ENCODE measurements at places on chromosomes 7 and 10.

- DNase-seq = no peak
Measured at GRCh38 chr7:16930946-16931345, 49.2 kb upstream of the AGR3 start.

DNA sequence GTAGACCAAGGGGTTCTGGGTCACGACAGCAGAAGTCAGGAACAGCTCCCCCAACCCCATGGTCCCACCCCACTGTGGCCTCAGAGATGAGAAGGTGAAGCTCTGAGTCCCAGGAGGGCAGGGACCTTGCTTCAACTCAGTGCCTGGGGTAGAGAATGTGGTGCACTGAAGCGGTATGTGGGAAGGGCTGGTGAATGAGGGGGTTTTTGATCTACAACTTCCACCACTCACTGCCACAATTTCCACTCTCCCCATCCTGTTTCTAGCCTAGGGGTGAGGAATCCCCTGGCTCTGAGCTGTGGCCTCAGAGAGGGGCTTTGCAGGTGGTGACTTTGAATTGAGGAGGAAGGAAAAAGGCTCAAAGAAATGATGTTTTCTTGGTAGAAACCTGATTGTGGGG, 44.9 kb upstream of the TOMM7 start:
- DNase-seq = no peak

DNA sequence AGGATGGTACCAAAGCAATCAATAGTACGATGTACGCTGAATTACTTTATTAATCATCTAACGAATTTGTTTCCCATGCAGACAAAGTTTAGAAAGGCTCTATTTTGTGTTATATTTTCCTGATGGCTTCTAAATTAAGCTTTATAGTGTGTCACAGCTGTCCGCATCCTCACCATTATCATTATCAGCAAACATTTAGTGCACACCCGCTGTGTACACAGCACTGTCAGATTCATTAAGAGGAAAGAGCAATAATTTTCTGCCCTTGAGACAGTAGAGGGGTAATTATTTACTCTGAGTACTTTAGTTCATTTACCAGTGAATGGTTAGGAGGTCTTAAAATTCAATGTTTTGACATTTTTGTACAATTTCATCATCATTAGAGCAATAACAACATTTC, 233.3 kb upstream of the PTPRZ1 start:
- DNase-seq = no peak

DNA sequence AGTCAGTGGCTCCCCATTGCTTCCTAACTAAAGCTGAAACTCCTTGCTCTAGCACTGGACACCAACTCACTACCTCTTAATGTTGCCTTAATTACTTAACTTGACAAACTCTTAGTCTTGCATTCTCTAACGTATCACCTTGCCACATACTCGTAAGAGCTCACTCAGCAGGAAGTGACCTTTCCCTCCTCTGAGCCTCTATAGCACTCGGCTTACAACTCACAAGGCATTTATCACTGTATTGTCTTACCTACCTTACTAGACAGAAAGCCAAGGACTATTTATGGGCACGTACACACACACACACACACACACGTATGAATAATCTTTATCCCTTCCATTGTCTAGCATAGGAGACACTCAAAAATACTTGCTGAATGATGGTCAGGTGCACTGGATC, 21.2 kb downstream of the CEP41 start:
- no peak for DNase-seq

- DNase-seq = no peak
Measured at GRCh38 chr7:117323305-117323850, 520 bp upstream of the WNT2 start.

GRCh38 chr7:107690611-107691010, 30.0 kb downstream of the SLC26A4 start:
- DNase-seq = no peak

- no peak for DNase-seq
Measured at GRCh38 chr10:47053081-47053798, 142.0 kb downstream of the PTPN20 start.

- no peak for DNase-seq
Measured at GRCh38 chr10:62166331-62167131, 102.1 kb downstream of the RTKN2 start.

DNA sequence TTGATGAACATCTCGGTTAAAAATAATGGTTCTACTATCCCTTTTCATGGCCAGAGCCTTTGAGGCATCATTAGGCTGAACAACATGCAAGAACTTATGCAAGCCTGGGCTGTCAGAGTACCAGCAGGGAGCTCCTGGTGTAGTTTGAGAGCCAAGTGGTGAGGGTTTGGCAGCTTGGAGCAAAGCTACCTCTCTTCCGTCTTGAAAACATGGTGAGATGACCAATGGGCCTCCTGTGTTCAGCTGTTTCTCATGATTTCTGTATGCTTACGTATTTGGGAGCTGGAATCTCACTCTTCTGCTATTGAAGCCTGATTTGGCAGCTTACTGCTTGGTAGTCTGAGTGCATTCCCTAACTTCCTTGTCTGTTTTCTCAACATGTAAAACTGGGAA, 150.4 kb downstream of the CXCL12 start:
- DNase-seq = no peak

- no peak for DNase-seq
Measured at GRCh38 chr10:22597138-22597537, 117.2 kb downstream of the PIP4K2A start.

DNA sequence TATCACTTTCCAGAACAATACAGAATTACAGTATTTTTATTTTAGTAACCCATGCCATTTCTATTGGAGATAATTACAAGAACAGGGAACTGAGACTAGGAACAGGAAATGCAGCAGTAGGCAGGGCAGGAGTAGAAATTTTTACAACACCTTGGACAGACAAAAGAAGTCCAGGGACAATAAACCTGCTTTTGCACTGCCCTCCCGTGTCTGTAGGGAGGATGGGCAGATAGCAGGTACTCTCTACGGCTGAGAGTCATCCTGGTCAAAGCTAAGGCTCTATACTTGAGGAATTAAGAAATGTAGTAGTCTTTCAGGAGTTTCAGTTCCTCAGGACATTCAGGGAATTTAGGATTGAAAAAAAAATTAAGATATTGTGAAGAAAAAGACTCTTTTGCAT, 63.4 kb downstream of the VAX1 start:
- DNase-seq = no peak

- no peak for DNase-seq
Measured at GRCh38 chr7:149776848-149777407, 3.5 kb upstream of the ZNF467 start.

DNA sequence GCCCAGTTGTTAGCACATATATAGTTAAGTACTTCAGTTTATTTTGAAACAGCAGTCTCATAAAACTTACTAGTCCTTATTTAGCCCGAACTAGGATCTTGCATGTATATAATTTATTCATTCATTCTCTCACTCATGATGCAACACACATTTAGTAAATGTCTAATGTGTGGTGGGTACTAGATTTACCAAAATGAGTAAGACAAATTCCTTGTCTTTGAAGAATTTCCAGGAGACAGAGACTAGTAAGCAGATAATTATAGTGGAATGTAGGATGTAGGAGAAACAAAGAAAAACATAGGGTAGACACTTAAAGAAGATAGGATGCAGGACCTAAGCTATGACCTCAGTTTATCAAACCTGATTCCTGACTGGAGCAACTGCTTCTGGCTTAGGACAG, 120.2 kb upstream of the AMPH start:
- no peak for DNase-seq

- DNase-seq = no peak
Measured at GRCh38 chr7:94288096-94288495, 106.6 kb upstream of the COL1A2 start.

GRCh38 chr10:48902096-48902495, 37.5 kb downstream of the LRRC18 start:
- DNase-seq = no peak

GRCh38 chr10:108598320-108598695, 1325.0 kb downstream of the XPNPEP1 start:
- no peak for DNase-seq

- no peak for DNase-seq
Measured at GRCh38 chr10:22364407-22365140, 19.3 kb downstream of the SPAG6 start.

DNA sequence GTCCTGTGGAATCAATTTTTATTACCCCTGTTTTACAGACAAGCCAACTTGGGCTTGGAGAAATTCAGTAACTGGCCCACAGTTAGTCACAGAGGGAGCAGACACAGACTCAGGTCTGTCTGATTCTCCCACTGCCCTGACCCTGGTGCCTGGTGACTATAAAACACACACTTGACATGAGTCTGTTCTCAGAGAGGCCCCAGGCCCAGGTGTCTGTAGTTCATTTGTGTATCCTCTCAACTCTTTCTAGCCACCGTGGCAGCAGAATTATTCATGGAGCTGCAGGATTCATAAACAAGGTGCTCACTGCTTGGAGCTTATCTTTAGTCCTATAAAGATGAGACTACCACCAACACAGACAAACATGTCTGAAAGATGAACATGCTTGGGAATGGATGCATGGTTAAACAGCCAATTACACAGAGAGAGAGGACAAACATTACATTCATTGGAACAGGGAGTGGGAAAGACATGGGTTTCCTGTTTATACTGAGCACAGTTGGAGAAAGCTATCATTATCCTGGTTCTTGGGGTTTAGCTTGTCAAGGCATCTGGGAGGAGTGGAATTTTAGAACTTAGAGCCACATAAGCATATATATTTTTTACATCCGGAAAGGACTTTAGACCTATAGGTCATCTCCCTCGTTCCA, 79.1 kb upstream of the PDCD4 start:
- no peak for DNase-seq

DNA sequence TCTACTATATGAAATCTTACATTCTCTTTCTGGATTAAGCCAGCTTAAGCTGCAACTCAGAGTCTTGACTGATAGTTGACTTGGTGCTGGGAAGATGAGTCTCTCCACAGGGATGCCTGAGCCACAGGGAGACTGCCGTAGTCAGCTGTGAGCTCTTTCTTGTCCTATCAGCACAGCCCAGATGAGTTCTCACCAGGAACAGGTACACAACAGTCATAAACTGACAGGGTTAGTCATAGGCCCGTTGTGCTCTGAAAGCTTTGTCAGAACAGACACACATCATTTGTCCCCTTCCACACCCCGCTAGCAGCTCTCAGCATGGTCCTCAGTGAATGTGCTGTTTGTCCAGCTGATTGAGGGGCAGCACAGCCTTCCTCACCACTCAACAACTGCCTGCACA, 221.6 kb downstream of the RPS24 start:
- DNase-seq = no peak

- DNase-seq = no peak
Measured at GRCh38 chr10:87659571-87660483, at the start of gene PAPSS2. TSS of gene PAPSS2 (plus strand) at chr10:87659878. CDS start at chr10:87659982, 104 bp downstream.

DNA sequence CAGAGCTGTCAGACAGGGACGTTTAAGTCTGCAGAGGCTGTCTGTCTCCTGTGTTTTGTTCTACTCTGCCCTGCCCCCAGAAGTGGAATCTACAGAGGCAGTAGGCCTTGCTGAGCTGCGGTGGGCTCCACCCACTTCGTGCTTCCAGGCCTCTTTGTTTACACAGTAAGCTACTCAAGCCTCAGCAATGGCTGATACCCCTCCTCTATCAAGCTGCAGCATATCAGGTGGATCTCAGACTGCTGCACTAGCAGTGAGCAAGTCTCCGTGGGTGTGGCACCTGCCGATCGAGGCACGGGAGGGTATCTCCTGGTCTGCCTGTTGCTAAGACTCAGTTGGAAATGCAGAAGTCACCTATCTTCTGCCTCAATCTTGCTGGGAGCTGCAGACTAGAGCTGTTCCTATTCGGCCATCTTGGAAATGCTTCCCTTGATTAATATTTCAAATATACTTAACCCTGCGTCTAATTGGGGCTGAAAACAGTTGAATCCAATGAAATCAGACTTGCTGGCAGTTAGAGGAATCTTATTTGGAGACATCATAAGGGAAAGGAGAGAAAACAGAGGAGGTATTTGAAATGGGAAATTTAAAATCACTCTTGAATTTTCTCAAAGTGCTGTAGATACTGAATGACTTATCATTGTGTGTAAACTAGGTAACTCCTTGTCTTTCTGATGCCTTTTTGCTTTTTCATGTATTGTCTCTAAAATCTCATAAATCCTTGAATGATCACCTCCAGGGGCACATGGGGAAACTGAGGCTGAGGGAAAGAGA, 13.8 kb upstream of the CYP3A5 start:
- DNase-seq = no peak

DNA sequence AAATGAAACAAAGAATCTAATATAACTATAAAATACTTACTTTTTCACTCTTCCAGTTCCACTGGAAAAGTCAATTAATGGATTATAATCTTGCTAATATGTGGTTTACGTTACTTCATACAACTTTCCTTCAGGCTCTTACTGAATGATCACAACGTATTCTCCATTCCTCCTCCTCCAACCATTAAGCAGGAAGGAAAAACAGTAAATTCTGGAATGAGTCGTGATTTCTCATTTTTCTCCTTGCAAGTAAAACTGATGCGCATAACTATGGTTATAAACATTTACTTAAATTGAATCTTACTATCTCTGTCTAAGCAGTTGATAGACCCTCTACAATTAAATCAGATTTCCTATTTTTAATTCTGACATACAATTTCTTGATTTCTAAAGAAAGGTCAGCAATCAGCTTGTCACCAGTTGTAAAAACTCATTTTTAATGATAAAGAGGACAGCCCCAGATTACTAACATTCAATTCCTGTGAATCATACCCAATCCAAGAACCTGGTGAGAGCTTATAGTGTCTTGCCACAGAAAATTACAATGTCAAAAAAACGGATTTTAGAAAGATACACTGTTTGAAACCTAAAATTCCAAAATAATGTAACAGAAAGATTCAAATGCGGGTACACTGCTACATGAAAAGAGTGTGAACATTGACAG, 64.3 kb downstream of the EZH2 start:
- no peak for DNase-seq

DNA sequence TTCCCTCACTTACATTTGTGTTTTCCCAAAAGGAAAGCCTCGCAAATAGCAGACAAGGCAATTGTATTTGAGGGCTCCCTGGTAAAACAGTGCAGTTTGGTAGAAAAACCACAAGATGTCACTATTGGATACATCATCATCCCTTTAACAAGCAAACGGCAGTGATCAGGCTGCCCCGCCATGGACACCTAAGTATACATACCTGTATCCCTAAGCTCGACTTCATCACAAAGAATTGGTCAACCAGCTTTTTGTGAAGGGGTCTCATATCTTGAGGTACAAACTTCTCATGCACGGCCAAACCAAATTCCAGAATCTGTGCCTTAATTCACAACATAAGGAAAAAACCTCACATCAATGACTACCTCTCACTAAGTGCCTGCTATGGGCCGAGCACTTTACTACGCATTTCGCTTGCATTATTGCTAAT, 179.5 kb upstream of the IMMP2L start:
- DNase-seq = peak; percentile 45

- no peak for DNase-seq
Measured at GRCh38 chr7:101537935-101538595, 91.0 kb downstream of the MYL10 start.

GRCh38 chr7:122038904-122039303, 105.1 kb downstream of the AASS start:
- no peak for DNase-seq

- no peak for DNase-seq
Measured at GRCh38 chr10:132653721-132654120, 116.1 kb downstream of the INPP5A start.

All from cerebellar nuclear complex (tissue), 1 donor.